Daoy (cell line): ENCODE measurements at places on chromosomes 5 and 9. TPM values are rescaled to one million over a fixed set of nuclear protein-coding genes. Genes with fewer than 3 reads are reported as not detected.

Gene TMC1
- total RNA-seq, result not detected in 2 replicates

Gene NR3C1
- total RNA-seq, result 74.7 and 75.7 TPM in 2 replicates

Gene OLFM1
- 23.7 and 35.5 TPM in 2 replicates for total RNA-seq

Gene ANKHD1
- total RNA-seq, result 45.8 and 67.5 TPM in 2 replicates

Gene SGCD
- 0.83 and 1.4 TPM in 2 replicates for total RNA-seq

Gene HMCN2
- total RNA-seq, result 0.06 TPM in 1 of 2 replicates, not detected in the other

Gene MYMK
- total RNA-seq, result not detected in 2 replicates

Gene FYB1
- total RNA-seq, result not detected in 2 replicates

Gene CACNA1B
- 0.23 TPM in 1 of 2 replicates, not detected in the other for total RNA-seq

Gene LRRC70
- 1.1 TPM in 1 of 2 replicates, not detected in the other for total RNA-seq

GRCh38 chr5:159965031-159965837 lies 43.7 kb upstream of the TTC1 start:
- peak; percentile 86 for DNase-seq

DNA sequence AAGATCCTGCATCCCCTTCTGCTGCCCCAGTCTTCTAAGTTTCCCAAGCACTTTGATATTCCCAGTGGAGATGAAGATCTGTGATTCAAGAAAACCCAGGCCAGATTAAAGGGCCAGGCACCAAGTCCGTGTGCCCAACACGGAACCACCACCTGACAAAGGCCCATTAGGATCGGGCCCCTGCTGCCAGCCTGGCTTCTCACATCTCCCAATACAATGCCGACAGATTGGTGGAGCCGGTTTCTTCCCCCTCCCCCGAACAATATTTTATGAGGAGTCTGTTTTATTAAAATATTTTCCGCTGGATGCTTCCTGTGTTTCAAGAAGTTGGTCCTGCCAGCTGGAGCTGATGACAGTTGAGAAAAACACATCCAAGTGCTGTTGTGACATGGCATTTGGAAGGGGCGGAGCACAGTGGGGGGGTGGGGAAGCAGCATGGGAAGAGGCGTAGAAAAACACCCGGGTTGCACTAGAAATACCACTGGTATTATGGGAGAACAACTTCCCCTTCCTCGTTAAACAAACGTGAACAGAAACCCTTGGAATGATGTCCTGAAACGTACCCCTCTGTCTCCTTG lies 45.0 kb downstream of the CRB2 start:
- DNase-seq, result no peak

- no peak for DNase-seq
These were observed 59.0 kb downstream of the PTTG1 start for GRCh38 chr5:160480652-160481051.

DNA sequence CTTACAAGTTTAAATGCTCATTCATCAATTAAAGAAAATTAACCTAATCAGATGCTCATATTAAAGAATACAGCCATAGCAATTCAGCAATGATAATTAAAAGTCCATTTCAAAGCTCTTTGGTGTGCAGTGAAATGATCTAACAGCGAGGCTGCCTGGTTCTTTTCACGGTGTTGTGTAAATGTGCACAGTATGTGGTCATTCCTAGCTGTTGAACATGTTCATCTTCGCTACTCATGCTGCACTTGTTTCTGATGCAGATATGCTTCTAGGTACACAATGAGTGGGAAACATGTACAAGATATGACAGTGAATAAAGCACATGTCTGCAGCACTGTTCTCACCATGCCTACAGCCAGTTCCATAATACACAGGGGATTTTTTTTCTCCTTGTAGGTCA lies 163.5 kb downstream of the NR2F1-AS1 start:
- DNase-seq, result no peak

GRCh38 chr9:107963246-107963645 lies 473.7 kb upstream of the KLF4 start:
- DNase-seq, result no peak

- peak; percentile 67 for DNase-seq
These were observed 20.4 kb upstream of the RFK start for GRCh38 chr9:76414661-76415060.

DNA sequence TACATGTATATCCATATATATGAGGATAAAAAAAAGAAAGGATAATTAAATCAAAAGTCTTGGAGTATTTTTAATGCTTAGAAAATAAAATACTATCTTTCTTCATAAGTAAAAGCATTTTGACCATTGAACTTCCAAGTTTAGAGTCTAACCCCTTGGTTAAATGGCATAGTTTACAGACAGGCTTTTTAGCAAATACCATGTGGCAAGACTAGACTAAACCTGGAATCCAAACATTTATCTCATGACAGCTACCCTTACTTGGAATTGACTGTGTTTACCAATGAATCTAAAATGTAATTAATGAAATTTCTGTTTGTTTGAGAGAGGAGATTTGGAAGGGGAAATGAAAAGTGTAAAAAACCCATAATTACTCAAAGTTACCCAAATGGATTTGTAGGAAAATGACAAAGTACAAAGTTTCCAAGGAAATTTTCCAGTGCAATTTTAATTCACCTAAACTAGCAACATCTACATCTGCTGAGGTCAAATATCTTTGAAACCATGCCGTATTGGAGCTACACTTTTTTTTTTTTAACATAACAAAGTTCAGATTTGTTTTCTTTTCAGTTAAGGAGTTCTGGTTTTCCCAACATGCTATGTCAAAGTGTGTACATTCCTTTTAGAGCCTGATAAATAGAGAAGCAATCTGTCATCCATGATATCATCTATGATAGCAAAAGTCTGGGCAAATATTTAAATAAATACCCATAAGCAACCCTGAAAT lies 272.1 kb upstream of the DAB2 start:
- DNase-seq, result no peak

GRCh38 chr5:11898-12297 lies 80.1 kb upstream of the PLEKHG4B start:
- no peak for DNase-seq

GRCh38 chr9:111501005-111501562 lies 16.9 kb upstream of the ECPAS start:
- no peak for DNase-seq

- DNase-seq, result no peak
These were observed 19.3 kb upstream of the MAPK9 start for GRCh38 chr5:180311216-180311615.

DNA sequence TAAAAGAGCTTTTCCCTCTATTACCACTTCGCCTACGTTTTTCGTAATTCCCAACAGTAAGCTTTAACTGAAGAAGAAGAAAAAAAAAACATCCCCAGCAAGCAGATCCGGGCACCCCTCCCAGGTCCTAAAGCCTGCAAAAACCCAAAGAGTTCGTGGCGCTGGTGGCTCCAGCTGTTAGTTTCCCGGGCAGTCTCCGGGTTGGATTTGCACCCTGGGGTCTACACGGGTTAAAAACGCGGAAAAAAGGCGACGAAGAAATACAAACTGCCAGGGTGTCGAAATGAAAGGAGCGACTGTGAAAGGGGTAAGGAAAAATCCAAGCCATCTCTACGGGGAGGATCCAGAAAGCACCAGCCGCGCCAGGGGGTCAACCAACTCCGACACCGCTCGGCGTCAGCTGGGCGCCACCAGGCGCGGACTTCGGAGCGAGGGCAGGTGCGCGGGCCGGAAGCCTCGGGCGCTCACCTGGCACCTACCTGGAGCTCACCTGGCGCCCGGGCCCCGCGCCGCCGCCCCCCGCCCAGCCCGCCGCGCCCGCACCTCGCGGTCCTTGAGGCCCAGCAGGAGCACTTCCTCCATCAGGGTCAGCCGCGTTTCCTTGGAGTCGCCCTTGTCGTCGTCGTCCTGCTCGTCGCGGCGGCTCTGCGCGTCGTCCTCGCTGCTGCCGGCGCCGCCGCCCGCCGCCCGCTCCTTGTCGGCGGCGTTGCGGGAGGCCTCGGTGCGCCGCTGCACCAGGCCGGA lies 680 bp downstream of the GOLPH3 start:
- peak; percentile 49 for DNase-seq

- no peak for DNase-seq
These were observed 40.0 kb downstream of the GAS1 start for GRCh38 chr9:86907346-86907745.

DNA sequence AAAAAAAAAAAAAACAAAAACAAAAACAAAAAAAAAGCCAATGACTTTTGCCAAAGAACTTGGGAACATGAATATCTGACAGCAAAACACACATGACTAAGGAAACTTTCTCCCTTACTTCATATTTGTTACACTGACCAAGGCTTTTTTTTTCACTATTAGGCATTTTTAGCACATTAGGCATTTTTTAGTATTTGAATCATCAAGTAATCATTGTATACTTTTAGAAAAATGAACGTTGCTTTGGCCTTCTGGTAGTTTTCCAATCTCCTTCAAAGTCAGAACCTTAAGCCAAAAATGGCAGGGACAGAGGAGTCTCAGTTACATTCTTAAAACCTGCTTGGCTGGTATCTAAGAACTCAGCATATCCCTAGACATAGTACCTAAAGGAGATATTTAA lies 19.3 kb downstream of the NREP start:
- no peak for DNase-seq

GRCh38 chr5:85049020-85049419 lies 664.3 kb upstream of the EDIL3 start:
- DNase-seq, result peak; percentile 73

- no peak for DNase-seq
These were observed 88.7 kb downstream of the PRKACG start for GRCh38 chr9:68925175-68925574.

DNA sequence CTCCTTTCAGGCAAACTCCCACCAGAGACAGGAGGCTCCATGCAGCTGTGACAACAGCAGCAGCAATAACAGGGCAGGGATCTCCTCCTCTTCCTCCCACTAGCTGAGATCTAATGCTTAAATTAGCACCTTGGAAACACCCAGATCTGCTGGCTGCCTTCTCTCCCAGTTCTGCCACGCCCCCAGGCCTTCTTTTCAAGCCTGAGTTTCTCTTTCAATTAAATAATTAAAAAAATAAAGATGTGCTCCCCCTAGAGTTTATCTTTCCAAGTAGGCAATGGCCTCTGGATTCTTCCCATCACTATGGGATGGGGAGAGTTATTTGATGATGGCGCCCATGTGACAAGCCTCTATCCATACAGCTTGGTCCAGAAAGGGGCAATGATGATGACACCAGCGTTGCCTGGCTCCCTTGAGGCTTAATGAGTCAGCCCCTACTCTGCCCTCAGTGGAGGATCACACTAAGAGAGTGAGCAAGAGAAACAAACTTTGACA lies 3.8 kb downstream of the FAM219A start:
- DNase-seq, result peak; percentile 87

DNA sequence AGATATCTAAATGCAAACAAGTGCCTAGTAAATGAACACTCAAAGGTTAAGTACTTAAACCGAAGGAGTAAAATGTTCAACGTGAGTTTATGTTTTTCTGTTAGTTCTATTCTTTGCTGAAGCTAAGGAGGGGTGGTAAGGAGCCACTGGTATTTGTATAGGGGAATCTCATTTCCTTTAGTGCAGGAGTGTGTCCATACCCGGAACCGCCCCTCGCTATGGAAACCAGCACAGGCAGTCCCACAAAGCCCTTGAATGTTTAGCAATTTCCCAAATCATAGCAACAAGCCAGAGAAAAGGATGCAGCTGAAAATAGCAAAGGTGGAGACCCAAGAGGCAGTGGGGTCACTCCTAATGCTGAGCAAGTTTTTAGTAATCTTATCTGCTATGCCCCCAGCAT lies 78.8 kb upstream of the STK32A start:
- DNase-seq, result no peak
